ENCODE measurements at places on chromosomes 16 and 17.

GRCh38 chr17:43846963-43847371 lies at the start of gene CD300LG:
Gene CD300LG (plus strand): TSS chr17:43847176. CDS start chr17:43847217, 41 bp downstream.
- DNase-seq, result no peak

DNA sequence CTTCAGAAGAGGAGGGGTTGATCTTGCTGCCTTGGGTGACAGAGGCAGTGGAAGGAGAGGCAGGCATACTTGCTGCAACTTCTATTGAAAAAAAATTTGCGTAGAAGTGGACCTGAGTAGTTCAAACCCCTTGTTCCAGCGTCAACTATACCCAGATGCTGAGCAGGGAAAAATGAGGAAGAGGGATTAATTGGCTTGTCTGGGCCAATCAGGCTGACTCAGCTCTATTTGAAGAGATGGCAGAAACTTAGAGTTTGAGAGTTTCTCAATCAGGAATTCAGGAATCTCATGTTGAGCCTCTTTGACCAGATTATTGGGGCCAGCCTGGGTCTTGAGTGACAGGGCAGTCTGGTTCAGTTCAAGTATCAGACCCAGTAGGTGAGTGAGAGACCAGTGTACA lies 17.6 kb downstream of the CASC3 start:
- DNase-seq, result no peak

- DNase-seq, result no peak
Measured at GRCh38 chr16:2188395-2188794, 8.0 kb downstream of the CASKIN1 start.

- DNase-seq, result no peak
Measured at GRCh38 chr17:74780443-74781238, 4.5 kb upstream of the NAT9 start.

- DNase-seq, result peak; percentile 62
Measured at GRCh38 chr16:68070806-68071517, 14.2 kb upstream of the NFATC3 start.

GRCh38 chr16:9094011-9094846 lies 2.8 kb downstream of the HAPSTR1 start:
- DNase-seq, result no peak

- no peak for DNase-seq
Measured at GRCh38 chr17:14095631-14096030, 26.3 kb downstream of the COX10 start.

DNA sequence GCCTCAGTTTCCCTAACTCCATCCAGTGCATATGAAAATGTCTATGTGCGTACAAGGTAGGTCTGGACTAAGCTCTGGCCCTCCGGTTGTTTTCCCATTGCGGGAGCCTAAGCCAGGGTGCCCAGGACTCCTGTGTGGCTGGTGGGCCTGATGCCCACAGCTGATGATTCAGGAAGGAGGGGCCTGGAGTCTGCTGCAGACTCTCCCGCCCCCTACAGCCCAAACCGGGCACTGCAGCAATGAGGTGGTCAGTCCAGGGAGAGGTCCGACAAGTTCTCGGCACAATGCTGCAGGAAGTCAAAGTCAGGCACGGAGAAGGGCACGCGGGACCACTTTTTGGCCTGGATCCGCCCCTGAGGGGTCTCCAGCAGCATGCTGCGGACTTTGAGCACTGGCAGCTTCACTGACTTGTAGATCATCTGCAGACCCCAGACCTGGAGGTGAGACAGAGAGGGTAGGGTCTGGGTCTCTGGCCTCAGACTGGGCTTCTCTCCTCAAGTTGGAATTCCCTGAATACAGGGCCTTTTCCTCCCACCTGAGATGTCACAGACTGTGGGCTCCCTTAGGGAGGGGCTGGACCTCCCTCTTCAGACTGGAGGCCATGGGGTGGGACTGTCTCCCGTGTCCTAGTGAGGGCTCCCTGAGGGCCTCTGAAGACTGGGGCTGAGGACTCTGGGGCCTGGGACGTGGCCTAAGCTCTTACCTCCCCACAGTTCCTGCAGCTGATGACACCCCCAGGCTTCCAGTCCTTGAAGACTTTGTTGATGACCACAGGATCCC lies 3.4 kb upstream of the ZNF385C start:
- DNase-seq, result peak; percentile 77

- no peak for DNase-seq
Measured at GRCh38 chr17:75064867-75065561, 18.0 kb downstream of the KCTD2 start.
